Left hindlimb (tissue), 1 donor: ENCODE measurements at places on chromosomes 11 and 22.

- peak; percentile 60 for DNase-seq
These were observed 105.1 kb downstream of the CHST1 start for GRCh38 chr11:45560155-45560912.

DNA sequence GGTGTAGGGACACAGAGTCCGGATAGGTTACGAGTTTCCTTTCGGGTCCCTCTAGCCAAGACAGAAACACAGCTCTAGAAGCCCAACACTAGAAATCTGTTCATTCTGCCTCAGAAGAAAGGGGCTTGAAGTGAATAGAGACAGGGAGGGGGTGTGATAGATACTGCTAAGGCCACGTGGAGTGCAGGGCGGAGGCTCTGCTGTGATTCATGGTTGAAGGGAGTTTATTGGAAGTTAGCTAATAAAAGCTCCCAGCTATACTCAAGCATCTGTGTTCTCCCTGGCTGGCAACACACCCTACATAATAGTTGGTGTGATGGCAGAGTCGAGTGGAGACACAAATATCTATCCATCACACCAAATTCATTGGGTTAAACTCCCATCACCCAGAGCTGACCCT lies 337.4 kb downstream of the CADM1 start:
- no peak for DNase-seq

- no peak for DNase-seq
These were observed 29.1 kb downstream of the DRD2 start for GRCh38 chr11:113446112-113446511.

- no peak for DNase-seq
These were observed 23.6 kb downstream of the EIF4G2 start for GRCh38 chr11:10785146-10785474.

GRCh38 chr11:75351541-75351790 lies at the start of gene ARRB1:
ARRB1 (minus strand) TSS chr11:75351661; CDS start chr11:75351607, 54 bp downstream.
- no peak for DNase-seq

- peak; percentile 79 for DNase-seq
These were observed 35.9 kb downstream of the ARAP1 start for GRCh38 chr11:72716290-72716689.

DNA sequence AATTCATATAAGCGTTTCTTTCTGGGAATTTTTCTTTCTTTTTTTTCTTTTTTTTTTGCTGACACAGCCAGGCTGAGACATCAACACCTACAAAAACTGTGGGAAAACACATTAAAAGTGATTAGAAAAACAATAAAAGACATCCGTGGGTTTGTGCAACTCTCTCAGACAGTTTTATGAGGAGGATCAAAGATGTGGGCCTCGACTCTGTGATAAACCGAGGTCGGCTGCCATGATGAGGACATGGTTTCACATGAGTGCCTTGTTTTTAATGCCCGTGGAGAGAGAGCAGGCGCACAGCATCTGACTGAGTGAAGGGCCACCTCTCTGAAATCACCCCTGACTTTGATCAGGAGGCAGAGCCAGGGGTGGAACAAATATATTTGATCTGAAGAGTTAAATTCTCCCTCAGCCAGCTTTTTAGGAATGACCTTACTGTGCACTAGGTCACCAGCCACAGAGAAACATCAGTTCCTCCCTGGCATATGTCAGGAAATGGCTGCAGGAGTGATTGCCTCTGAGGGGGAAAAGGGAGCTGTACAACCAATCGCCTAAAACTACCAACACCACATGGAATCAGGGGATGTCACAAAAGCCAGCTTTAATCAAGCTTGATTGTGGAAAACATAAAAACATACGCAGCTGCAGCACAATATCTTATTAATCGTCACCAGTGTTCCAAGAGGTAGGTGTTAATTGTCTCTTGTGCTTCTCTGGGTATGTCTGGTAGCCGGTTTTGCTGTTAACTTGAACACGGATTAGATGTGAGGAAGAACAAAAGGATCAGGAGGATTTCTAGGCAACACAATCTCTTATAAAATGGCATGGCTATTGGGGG lies 164.7 kb downstream of the MAML2 start:
- DNase-seq = no peak

- DNase-seq = no peak
These were observed 188.2 kb downstream of the ST3GAL4 start for GRCh38 chr11:126543691-126544090.

DNA sequence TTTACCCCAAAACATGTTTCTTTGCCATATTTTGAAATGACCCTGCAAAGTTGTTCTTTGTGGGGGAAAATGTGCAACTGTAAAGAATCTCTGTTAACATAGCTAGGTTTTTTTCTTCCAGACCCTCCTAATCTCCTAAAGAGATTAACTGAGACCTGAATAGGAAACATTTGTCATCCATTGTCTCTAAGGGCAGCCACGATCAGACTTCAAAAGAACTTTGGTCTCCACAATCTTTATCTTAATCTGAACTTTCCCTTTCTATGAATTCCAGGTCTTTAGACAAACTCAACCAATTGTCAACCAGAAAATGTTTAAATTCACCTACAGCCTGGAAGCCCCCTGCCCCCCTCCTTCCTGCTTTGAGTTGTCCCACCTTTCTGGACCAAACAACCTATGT lies 4.6 kb upstream of the LGALS12 start:
- DNase-seq = no peak

- no peak for DNase-seq
These were observed 121.5 kb downstream of the FAM76B start for GRCh38 chr11:95668131-95668530.

DNA sequence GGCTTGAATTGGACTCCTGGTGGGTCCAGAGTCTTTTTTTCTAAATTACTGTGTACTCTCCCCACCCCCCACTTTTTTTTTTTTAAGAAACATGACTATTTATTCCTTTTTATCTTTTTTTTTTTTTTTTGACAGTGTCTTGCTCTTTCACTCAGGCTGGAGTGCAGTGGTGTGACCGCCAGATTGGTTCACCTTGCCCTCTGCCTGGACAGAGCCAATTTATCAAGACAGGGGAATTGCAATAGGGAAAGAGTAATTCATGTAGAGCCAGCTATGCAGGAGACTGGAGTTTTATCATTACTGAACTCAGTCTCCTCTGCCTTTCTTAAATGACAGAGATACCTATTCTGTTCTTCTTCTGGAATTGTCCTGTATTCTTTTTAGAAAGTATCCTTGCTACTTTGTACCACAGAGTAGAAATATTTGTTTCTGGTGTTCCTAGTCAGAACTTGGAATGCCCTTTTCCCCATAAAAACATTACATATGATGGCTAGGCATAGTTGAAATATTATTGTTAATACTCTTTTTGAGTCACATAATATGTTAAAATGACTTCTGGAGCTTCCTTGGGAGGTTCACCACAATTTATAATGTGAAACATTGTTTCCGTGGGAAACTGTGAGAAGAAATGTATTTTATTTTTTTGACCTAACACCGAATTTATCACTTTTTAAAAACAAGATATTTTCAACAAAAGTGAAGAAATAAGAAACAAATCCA lies 95.6 kb downstream of the UVRAG start:
- no peak for DNase-seq

DNA sequence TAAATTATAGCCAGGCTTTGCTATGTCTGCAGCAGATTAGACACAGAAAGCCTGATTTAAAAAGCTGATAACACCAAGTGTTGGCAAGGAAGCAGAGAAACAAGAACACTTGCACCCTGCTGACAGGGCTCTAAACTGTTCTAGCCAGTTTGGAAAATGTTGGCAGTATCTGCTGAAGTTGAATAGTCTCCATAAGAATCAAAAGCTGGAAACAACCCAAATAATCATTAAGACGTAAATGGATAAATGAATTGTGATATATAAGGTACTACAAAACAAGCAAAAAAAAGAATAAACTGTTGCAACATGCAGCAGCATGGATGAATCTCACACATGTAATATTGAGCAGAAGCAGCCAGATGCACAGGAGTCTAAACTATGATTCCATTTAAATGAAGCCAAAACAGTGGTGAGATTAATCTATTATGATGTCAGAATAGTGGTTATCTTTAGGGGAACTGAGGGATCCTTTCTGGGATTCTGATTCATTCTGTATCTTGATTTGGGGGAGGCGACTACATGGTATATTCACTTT lies 40.4 kb upstream of the ADORA2A start:
- no peak for DNase-seq

DNA sequence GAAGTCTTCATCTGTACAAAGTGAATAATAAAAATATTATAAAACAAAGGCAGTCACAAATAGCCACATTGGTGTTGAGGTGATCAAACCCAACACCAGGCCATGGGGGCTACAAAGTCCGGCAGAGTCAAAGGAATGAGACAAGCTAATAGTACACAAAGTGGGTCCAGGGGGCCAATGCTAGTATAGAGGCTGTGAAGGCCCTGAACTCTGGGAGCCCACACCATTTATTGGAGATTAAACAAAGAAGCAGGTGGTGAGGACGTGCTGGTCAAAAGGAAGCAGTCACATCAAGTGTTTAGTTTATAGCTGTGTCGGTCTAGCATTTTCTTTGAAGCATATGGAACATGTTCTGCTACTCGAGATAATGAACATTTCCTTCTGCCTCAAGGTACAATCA lies 58.6 kb upstream of the CCT8L2 start:
- DNase-seq = no peak

GRCh38 chr22:47997052-47997590 lies 1234.7 kb downstream of the TBC1D22A start:
- no peak for DNase-seq

GRCh38 chr22:31276426-31277167 lies 15.7 kb downstream of the PIK3IP1 start:
- no peak for DNase-seq

- peak; percentile 62 for DNase-seq
These were observed 15.2 kb downstream of the PIM3 start for GRCh38 chr22:49975543-49976389.

DNA sequence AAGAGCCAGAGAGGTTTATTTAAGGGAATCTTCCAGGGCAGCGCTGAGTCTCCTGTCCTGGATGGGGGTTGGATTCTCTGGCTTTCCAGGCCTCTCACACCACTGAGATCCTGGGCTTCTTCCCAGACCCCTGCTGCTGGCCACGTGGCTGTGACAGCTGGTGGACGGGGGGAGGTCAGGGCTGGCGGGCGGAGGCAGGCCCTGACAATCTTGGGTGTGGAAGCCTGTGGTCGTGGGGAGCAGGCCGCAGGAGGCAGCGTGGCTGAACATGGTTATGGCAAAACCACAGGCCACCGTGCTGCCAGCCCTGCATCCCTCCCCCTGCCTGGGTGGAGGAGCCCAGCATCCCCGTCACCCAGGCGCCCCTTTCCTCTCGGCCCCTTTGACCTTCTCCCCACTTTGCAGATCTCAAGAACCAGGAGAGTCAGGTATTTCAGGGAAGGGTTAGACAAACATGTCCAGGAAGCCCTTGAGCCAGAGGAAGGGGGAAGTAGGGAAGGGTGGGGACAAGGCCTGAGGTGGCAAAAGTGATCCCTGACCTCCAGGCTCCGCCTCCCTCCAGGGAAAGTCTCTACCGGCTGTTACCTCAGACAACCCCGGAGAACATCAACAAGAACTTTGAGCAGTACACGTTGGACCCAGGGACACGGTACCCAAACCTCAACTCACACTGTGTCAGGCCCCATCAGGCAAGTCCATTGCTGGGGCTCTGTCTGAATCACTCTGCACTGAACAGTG lies 111.8 kb downstream of the MICAL2 start:
- DNase-seq = peak; percentile 84

DNA sequence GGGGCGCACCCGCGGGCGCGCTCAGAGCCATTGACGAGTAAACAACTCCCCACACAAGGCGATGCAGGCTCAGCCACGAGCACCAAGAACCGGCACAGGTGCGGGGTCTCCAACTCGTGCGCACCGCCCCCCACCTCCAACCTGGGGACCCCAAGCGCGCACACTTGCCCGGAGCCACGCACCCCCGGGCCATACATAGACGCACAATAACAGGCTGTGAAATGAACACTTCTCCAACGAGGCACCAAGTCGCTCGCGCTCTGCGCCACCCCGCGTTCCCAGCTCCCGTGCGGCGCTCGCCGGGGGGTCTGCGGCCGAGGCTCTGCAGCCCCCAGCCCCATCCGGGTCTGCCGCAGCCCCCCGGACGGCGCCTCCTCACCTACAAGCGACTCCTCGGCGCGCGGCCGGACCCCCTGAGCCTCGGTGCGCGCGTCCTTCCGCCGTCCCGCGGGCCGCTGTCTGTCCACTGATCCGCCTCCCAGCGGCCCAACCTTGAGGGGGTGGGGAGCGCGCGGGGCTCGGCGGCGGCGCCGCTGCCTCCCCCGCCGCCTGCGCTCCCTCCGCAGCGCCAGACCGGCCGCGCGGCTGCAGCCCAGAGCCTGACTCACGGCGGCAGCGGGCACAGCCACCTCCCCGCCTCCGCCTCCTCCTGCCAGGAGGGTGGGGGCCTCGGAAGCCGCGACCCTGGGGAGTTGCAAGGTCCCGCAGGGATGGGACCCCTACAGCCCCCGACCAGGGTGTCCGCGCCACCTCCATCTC lies 1.6 kb downstream of the IFITM10 start:
- peak; percentile 31 for DNase-seq

DNA sequence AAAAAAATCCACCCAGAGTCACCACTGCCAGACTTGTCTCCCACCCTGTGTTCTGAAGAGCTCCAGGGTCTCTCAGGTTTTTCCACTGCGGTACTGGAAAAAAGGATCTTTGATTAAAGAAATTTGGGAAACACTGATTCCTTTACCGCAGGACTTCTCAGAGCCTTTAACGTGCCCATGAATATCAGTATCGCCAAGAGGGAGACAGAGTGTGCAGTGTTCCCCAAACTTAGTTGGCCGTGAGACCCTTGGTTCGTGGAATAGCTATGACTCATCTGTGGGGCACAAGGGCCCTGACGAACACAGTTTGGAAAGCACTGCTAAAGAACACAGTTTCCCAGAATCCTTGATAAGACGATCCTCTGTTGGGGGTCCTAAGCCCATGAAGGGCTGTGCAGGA lies 31.7 kb downstream of the SYT7 start:
- DNase-seq = no peak

DNA sequence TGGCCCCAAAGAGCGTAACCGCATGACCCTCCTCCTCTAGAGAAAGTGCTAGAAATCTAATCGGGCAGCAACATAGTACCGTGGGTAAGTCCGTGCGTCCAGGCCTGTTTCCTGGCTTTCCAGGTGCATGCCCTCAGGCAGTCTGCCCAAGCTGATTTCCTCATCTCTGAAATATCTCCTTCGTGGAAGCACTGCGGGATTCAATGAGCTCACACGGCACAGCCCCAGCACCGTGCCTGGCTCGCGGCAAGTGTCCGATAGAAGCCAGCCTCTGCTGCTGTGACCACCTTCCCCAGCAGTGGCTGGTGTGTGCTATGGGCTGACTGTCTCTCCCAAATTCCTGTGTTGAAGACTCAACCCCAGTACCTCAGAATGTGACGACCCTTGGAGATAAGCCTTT lies 20.7 kb downstream of the RPUSD4 start:
- no peak for DNase-seq

DNA sequence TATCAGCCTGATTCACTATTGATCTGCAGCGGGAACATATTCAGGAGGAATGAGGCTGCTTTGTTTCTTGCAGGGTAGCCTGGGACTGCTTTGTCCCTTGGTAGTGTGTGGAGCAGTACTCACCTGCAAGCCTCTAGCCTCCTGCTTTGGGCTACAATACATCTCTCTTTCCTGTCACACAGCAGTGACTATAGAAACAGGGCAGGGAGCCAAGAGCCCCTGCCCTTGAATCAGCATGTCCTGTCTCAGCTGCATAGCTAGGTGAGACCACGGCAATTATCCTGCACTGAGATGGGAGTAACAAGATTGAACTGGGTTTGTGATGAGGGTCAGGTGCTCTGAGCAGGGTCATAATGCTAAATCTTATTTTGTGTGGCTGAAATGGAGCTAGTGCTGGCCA lies 191.9 kb downstream of the NELL1 start:
- DNase-seq = no peak
